ENCODE measurements at places on chromosomes 13 and 19.

- DNase-seq = no peak
Observed at GRCh38 chr13:40273253-40274025, 393.0 kb downstream of the FOXO1 start.

- no peak for DNase-seq
Observed at GRCh38 chr13:24223341-24224231, 63.1 kb downstream of the SPATA13 start.

DNA sequence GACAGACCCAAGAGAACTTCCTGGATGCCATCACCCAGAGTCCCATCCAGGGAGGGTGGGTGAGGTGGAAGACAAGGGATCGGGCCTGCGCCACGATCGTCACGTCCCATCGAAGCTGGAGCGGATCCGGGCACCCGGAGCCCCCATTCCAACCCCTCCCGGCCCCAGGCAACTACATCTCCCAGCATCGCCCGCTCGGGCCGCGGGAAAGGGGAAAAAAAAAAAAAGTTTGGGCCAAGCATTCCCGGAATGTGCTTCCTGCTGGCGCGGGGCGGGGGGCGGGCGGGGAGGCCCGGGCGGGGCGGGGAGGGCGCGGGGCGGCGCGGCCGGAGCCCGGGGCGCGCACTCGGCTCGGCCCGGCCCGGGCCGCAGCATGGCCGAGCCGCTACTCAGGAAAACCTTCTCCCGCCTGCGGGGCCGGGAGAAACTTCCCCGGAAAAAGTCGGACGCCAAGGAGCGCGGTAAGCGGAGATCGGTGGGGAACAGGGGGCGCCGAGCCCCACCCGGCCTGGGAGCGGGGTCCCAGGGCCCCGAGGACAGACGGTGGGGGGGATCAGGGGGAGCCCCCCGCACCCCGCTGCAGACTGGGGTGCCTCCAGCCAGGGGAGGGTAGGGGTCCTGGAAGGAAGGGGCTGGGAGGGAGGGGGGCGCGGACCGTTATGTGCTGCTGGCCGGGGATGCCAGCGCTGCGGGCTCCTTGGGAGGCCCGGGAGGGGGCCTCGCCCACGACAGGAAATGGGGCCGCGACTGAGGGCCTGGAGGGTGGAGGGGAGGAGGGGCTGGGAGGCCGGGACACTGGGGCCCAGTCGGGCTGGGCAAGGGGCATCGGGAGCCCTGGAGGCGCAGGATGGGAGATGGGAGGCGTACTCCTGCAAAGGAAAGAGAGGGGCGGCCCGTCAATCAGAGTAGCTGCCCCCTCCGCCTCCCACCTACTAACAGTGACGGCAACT is at the start of gene SYDE1:
SYDE1 (plus strand) TSS at position 341 of the 950 bp plus-strand sequence; CDS start at position 374, 33 bp downstream.
- no peak for DNase-seq

DNA sequence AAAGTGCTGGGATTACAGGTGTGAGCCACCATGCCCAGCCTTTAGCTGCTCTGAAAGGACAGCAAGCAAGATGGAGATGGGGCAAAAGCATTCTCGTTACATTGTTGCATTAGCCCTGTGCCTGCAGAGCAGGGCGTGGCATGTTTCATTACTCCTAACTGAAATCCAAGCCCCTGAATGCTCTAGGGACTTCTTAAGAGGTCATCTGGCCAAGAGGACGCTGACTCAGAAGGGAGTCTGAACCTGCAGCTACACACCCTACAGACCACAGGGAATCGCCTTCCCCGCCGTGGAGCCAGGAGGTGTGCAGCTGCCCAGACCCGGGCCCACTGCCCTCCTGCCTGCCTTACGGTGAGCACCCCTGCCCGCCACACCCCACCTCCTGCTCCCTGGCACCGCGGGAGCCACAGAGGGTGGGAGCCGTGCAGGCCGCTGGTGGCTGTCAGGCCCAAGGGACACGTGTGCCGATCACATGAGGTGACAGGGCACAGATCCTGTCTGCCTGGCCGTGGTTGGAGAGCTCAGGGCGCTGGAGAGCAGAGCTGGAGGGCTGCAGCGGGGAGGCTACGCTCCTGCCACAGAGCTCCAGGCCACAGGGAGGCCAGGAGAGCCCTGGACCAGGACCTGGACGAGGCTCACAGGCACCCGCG is 27.2 kb downstream of the ADPRHL1 start:
- DNase-seq = no peak

- DNase-seq = no peak
Observed at GRCh38 chr13:92255526-92255925, 857.1 kb downstream of the GPC5 start.

- DNase-seq = no peak
Observed at GRCh38 chr19:12952488-12953137, 4.4 kb downstream of the GADD45GIP1 start.

GRCh38 chr19:12647490-12648071 is 19.0 kb downstream of the MAN2B1 start:
- DNase-seq = no peak

GRCh38 chr19:50977626-50978025 is 6.1 kb downstream of the KLK7 start:
- DNase-seq = no peak

- no peak for DNase-seq
Observed at GRCh38 chr13:32107973-32108372, 76.4 kb downstream of the FRY start.

DNA sequence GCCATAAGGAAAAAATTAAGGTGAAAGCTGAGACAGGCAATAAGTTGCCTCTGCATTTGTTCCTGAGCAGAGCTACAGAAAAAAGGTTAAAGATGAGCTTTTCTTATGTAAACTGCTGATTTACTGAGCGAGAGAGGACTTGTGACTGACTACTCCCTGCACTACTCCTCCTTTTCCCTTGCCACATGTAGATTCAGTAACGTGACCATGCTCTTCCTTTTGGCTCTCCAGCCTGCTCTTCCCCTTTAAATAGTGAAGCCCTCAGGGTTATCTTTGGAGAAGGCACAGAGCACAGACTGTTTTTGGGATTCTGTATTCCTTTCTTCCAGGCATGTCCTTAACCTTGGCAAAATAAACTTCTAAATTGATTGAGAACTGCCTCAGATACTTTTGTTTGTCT is 630.2 kb downstream of the UQCRFS1 start:
- DNase-seq = no peak

DNA sequence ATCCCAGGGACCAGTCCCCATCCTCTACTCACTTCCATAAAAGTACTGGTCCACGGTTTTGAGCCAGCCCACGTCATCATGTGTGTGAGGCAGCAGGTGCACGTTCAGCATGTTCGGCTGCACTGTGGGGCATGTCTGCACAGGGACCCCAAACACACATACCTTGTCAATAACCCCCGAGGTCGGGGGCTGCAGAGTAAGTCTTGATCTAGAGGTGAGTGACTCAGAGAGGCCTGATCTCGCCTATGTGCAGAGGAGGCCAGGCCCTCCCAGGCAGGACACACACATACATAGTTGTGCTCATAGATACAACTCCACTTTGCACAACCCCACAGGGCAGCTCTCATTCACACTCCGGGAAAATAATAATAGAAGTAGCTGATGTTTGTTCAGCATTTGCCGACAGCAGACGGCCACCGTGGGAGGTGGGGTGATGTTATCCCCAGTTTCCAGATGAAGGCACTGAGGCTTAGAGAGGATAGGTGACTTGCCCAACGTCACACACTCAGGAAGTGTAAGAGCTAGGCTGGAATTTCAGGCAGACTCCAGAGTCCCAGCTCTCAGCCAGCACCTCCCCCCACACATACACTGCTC is 774 bp downstream of the MAN2B1 start:
- DNase-seq = no peak

DNA sequence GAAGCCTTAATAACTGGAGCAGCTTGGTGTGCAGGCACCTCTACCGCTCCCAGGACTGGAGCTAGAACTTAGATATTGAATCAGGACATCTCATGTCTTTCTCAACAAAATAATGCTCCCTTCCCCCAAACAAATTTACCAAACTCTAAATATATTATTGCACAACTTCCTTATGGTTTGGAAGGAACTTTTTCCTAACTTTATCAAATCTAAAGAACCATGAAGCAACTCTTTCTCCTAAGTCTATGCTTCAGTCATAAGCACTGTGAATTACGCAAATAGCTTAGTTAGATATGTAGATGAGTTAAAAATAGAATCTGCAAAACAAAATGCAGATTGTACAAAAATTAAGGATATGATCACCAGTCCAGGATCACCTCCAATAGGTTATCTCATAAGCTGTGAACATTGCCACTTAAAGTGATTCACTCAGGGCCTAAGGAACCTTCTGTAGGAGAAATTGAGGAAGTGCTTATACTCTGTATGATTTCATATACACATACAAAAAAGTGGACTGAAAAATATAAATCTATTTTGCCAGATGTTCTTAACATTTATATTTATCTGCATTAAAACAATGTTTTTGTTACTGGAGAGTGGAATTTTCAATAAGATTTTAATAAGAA is 20.4 kb upstream of the MAB21L1 start:
- no peak for DNase-seq

- no peak for DNase-seq
Observed at GRCh38 chr13:44768775-44769581, 192.8 kb upstream of the TSC22D1 start.

GRCh38 chr19:5369962-5370367 is 29.4 kb upstream of the PTPRS start:
- DNase-seq = no peak

- no peak for DNase-seq
Observed at GRCh38 chr19:30497034-30497433, 124.8 kb downstream of the ZNF536 start.

DNA sequence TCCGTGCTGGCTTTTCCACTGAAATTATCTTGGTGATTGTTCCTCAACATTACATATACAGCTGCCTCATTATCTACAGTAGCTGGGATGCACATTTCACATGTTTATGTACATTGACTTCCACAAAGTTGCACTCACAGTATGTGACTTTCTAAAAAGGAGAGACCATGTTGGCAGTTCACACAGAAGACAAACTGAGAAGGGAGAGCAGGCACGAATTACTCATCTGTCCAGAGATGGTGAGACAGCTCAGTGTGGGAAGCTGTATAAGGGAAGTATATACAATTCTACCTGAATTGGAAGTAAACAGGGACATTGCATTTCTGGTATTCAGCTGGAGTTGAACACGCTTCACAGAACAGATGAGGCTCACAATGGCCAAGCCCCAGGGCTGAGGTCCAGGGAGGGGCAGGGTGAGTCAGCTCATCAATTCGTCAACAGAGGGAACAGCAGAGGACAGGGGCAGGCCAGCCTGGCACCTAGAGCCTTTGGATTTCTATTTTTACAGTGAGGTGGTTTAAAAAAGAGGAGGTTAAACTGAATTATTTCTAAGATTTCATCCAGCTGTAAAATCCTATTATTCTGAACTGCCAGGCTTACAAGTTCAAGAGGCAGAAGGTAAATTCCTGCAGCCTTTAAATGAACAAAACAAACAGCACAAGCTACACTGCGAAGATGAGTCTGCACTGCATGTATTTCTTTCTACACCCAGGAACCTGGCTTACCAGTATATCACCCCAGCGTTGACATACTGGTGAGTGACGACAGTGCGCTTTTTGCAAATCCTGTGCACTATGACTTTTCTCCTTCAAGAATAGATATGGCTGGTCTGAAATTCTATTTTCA is 9.8 kb downstream of the PARP4 start:
- no peak for DNase-seq

DNA sequence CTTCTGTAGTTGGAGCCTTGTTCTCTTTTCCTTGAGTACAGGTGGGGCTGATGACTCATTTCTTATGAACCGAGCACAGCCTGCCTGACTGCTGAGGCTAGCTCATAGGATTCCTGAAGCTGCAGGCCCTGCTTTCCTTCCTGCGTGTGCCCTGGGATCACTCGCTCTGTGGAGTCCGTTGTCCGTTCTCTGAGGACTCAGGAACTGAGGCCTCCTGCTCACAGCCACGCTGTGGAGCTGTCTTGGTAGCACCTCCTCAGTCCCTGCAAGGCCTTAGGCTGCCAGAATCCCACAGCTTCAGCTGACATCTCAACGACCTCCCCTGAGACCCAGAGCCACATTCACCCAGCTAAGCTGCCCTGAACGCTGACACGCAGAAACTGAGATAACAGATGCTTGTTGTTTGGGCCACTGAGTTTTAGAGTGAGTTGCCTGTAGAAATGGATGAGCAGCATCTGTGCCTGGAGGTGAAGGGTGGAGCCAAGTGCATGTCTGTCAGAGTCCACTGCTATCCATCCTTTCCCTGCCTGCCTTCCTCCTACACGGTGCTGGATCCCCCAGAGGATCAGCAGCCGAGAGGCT is 72.9 kb downstream of the ARHGEF7 start:
- no peak for DNase-seq

DNA sequence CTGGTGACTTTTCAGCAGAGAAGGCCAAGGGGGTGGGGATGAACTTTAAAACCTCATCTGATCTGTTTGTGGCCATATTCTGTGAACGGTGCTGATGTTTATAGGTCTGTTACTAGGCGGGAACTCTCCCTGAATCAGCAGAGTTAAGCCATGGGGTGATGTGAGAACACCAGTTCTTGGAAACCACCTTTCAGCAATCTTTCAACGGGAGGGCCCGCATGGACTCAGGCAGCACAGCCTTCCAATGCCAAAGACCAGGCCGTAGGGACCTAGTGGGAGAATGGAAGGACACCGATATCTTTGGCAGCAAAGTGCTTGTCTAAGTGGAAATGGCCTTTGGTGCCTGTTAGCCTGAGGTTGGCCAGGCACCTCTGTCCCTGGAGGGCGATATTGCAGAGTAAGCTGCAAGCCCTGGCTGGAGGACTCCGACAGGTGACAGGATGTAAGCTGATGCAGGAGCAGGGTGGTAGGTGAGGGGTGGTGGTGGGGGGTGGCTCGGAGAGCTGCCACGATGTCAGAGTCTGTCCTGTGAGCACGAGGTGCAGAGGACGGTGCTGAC is 57.0 kb downstream of the ERCC5 start:
- DNase-seq = no peak

Measured in stimulated activated CD4-positive, alpha-beta T cell treated with anti-CD3 and anti-CD28 coated beads, TNF-alpha, amount 100 ng/mL, for 1 hour (primary cell).